ENCODE measurements at places on chromosomes 12 and 14.

DNA sequence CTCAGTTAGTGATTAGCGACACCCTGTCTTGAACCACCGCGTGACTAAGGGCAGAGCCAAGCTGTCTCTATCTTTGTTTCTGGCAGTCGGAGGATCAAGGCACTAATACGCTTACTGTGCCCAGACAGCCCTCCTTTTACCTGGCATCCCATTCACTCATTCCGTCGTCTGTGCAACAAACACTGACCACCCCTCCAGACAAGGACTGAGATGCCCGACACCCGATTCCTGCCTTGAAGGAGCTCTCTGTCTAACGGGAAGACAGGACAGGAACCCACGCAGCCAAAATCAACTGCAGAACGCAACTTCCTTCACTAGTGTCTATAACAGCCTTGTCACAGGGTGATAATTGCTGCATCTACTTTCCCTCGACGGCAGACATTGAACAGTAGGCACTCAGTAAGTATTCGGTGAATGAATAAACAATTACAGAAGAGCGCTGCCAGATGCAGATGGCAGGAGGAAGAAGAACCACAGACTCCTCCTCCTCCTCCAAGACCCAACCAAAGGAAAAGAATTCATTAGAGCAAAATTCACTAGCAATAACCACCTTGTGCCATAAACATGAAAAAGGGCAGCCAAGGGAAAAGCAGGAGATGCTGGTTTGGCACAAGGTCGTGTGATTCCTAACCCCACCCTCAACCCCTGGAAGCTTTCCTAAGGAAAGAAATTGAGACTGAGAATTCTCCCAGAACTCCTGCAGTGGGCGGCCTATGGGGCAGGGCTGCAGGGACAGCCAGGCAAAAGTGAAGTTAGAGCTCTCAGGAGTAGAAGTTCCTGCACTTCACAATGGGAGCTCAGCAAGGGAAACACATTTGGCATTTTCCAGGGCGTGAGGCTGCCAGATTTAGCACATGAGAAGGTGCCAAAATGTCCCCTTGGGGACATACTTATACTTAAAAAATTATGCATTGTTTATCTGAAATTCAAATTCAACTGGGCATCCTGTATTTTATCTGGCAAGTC, 186.6 kb upstream of the DIO3 start:
- no peak for DNase-seq

DNA sequence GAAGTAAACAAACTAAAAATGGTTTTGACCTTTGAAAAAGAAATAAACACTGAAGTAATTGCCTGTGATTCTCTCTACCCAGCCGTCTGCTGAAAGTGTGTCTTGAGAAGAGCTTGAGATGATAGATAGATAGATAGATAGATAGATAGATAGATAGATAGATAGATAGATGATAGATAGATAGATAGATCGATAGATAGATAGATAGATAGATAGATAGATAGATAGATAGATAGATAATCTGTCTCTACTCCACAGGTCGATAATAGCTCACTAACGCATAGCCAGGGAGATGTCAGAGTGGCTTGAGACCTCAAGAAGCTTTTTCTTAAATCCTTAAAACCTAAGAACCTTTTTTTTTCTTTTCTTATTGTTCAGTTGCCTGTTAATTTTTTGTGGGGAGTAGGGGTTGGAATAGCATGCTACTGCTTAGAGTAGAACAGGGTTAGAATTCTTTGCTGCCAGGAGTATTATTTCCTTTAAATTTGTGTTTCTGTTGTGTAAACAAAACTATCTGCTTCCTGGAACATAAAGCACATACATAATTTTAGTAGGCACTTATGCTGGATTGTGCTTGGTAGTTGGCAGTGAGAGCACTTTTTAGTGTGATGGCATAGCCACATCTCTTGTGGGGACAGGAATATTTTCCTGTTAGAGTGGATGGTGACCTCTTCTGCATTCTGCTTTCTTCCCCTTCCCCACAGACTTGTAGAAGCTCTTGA, 169.5 kb downstream of the FBXL14 start:
- no peak for DNase-seq

DNA sequence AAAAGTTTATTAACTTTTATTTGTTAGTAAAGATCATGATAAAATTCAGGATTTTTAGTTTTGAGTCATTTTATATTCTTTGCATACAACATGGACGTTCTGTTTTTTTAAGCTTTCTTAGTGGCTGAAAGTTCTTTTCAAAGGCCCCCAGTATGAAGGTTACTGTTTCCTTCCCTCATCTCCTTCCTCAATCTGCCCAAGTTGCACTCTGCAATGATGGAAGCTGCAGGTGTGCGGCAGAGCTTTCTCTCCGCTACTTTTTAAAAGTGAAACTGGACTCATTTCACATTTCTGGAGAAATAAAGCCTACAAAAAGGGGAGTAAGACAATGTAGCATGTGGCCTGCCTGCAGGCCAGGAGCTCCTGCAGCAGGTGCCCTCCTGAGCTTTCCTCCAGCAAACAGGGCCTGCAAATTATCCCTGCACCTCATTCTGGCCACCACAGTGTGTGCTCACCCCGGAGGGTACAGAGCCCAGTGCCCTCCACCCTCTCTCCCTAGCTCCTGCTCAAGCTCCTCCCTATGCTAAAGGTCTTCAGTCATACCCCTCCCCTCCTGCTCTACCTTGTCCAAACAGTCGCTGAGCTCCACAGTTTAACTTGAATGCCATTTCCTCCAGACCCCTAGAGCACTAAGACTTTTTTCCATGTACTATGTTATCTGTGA, 78.9 kb downstream of the SETD3 start:
- DNase-seq: no peak

DNA sequence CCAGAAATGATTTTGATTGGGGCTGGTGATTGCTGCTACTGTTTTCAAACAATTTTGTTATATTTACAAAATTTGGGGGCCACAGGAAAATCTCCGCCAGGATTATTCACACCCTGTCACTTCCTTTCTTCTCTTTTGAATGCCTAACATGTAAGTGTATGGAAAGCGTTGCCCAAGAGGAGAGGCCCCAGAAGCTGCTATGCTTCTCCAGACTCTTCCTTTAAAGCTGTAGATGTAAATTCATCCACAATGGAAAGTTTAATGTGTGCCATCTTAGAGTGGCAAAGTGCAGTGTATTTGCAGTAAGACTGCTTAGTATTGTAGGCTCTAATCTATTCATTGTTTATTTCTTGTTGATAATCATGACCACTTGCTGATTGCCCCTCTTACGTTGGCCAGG, 136.7 kb upstream of the LRIG3 start:
- no peak for DNase-seq

DNA sequence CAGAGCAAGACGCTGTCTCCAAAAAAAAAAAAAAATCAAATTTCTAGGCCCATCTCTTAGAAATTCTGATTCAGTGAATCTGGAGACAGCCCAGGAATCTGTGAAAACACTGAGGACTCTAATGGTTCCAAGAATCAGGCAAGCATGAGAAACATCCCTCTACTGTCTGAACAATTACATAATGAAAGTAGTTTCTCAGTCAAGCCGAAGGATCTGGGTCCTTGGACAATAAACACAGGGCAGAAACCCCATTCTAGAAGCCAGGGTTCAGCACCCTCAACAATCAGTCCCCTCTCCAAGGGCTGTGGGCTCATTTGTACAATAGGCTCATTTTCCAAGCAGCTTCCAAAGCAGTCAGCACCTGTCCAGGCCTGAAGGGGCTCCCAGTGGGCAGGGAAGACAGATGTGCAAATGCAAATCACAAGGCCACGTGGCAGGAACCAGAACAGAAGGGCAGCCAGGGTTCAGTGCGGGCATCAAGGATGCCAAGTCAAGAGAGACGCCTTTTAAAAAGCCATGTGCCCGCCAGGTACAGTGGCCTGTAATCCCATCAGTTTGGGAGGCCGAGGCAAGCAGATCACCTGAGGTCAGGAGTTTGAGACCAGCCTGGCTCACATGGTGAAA, 96.1 kb downstream of the KSR2 start:
- DNase-seq: no peak

GRCh38 chr12:26077915-26078702, 46.7 kb downstream of the BHLHE41 start:
- no peak for DNase-seq

DNA sequence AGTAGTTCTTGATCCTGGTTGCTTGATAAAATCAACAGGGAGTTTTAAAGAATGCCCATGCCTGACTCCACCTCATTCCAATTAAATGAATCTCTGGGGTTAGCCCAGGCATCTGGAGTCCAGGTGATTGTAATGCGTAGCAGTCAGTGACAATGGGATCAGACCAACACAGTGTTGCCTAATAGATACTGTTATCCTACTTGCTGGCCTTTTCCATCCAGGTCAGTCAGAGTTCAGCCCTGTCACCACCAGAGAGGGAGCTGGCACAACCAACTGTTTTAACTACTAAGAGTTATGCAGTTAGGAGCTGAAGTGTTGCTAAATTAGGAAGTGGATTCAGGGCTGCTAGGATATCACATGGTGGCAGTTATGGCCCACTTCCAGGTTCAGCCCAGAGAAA, 107.1 kb downstream of the GPR135 start:
- DNase-seq: peak; percentile 36

DNA sequence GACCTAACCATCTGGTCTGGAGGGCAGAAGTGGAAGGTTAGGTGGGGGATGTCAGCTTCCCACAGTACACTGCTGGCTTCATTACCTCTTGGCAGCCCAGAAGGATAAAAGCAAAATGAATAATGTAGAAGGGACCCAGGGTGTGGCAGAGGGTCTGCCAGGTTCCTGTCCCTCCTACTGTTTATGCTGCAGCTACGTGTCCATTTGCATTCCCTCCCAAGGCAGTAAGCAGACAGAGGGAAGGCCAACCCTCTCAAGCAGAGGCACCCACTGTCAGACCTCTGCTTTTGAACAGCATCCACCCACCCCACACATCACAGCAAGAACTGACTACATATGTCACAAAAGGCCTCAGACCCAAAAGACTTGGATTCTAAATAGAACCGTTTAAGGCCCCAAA, 19.4 kb downstream of the MAX start:
- DNase-seq: no peak

GRCh38 chr14:68733086-68733914, 59.6 kb downstream of the ZFP36L1 start:
- DNase-seq: no peak

DNA sequence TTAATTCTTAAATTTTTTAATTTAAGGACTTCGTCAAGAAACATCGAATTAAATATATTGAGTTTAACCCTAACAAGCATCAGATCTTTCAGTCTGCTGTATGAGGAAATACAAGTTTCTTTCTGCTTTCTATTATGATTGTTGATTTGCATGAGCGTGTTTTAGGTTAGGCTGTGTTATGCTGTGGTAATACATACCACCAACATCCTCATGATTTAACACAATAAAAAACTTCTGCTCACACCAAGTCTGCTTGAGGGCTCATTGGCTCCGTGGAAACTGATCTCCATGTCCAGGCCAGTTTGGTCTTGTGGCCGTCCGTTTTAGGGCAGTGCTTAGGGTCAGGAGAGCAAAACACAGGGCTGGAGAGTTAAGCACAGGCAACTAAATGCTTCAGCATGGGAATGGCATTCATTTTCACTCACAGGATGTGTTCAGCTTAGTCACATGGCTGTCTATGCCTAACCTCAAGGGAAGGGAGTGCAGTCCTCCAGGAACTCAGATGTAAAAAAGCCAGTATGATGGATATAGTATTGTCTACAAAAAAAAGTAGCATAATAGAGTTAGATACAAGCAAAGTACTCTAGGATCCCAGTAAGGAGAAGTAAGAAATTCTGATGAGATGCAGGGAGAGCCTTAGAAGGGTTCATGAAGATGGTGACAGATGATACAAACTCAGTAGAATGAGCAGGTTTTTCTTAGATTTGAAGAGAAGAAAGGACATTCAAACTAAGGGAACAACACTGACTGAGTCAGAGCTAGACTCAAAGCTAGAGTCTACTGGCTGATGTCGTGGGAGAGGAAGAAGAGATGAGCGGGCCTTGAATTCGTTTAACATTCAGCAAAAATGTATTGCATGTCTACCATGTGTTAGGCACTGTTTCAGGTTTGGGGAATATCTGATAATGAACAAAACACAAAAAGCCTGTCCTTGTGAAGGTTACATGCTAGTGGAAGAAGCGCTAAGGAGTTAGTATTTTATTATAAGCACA, 16.3 kb downstream of the MARK3 start:
- peak; percentile 62 for DNase-seq

- DNase-seq: no peak
Measured at GRCh38 chr12:108884116-108885012, 4.5 kb downstream of the DAO start.

GRCh38 chr12:3225796-3226180, 148.6 kb downstream of the TSPAN9 start:
- no peak for DNase-seq

- no peak for DNase-seq
Measured at GRCh38 chr12:7169951-7170350, 19.5 kb upstream of the PEX5 start.

DNA sequence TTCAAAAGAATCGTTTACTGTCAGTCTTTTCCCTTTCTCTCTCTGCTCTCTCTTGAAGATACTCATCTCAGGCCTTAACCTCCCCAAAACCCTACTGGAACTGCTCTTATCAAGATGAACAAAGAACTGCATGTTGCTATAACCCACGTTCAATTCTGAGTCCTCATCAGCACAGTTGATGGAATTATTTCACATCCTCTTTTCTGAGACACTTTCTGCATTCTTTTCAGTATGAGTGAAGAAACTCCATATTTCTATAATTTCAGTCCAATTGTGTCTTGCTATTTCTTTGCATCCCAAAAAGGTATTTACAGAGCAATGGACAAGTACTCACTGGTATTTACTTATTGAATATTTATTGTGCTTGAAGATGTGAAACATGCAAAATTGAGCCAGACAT, 160.1 kb upstream of the CPNE8 start:
- DNase-seq: no peak

- no peak for DNase-seq
Measured at GRCh38 chr14:92362781-92363235, 39.8 kb downstream of the SLC24A4 start.

DNA sequence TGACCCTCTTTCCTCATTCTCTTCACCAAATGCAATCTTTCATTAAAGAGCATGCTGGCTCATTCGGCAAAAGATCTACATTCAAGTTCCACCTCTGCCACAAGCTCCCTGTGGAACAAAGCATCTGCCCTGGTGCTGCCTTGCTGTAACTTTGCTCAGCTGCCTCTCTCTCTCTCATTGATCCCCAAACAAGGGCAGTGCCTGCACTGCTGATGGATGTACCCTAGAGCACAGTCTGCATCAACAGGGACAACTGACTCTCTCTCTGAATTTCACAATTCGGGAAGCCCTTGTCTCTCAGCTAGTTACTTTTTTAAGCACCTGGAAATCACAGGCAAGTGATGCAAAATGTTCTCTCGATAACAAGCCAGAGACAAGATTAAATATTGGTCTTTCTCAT, 174.0 kb upstream of the DIO2 start:
- DNase-seq: no peak

Measured in SW 1271 (cell line).